Colonic mucosa (tissue), 4 donors: ENCODE measurements at places on chromosomes 7 and 10. TPM values are rescaled to one million over a fixed set of nuclear protein-coding genes. Genes with fewer than 3 reads are reported as not detected.

WIPF3 gene
- total RNA-seq = 1.6 TPM

DGKB gene
- 0.61 TPM for total RNA-seq

ADAP1 gene
- total RNA-seq = 107 TPM

BICC1 gene
- total RNA-seq = 1.3 TPM

PNLIPRP2 gene
- 9.1 TPM for total RNA-seq

ARHGAP22 gene
- 1.6 TPM for total RNA-seq

STAMBPL1 gene
- total RNA-seq = 20.4 TPM

MYO3A gene
- 0.37 TPM for total RNA-seq

ACHE gene
- 11.7 TPM for total RNA-seq

OR6V1 gene
- not detected for total RNA-seq

CNTNAP2 gene
- 4.4 TPM for total RNA-seq

TCF7L2 gene
- 98.9 TPM for total RNA-seq

IFIT1B gene
- not detected for total RNA-seq

- no peak for DNase-seq
Observed at GRCh38 chr7:129769866-129770808, 158.6 kb downstream of the NRF1 start.

DNA sequence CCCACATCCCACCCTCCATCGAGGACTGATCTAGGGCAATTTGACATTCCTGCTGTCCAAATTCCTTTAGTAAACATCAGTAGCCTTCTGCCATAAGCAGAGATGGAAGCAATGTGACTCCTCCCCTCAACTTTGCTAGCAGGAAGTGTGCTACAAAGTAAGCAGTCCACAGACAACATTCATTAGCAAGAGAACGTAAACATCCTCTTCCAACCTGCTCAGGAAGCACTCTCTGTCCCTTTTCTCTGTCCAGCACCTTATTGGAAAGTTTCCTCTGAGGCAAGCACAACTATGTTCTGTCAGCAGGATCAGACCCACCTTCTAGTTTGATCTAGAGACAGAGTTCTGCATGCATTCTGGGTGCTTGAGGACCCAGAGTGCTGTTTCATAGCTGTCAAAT, 48.1 kb upstream of the LRGUK start:
- no peak for DNase-seq

GRCh38 chr7:51070151-51070550, 246.5 kb downstream of the COBL start:
- no peak for DNase-seq

DNA sequence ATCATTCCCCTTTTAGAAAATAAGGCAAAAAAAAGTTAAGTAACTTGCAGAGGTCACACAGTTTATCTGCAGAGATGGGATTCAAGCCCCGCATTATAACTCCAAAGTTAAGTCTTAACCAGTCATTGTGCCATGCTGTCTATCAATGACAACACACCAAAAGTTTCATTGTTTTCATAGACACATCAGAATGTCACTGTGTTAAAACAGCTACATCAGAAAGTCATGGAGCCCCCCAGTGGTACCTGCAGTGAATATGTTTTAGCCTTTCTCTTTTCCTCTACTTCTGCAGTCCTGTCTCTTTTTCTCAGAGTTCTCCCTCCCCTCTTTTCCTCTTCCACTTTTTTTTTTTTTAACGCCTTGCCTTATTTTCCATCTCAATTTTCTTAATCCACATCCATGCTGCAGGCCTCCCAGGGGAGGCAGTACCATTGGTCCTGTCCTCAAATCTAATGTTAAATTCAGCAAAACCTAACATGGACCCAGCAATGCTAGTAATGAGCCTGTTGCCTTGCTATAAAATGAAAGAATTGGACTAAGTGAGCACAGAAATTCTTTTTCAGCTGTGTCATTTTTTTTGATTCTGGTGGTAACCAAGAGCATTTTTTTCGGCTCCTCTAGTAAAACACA, 3.8 kb upstream of the NRCAM start:
- no peak for DNase-seq

GRCh38 chr7:158973440-158973839, 117.1 kb downstream of the DYNC2I1 start:
- DNase-seq = no peak

- no peak for DNase-seq
Observed at GRCh38 chr7:122628651-122629411, 70.1 kb downstream of the RNF133 start.

GRCh38 chr7:26531926-26532325, 240.3 kb downstream of the SNX10 start:
- no peak for DNase-seq

GRCh38 chr7:17598846-17599245, 300.4 kb downstream of the AHR start:
- no peak for DNase-seq

GRCh38 chr7:129212126-129212525, 12.7 kb upstream of the AHCYL2 start:
- DNase-seq = no peak

GRCh38 chr7:88396295-88396947, 89.7 kb upstream of the STEAP4 start:
- DNase-seq = no peak

DNA sequence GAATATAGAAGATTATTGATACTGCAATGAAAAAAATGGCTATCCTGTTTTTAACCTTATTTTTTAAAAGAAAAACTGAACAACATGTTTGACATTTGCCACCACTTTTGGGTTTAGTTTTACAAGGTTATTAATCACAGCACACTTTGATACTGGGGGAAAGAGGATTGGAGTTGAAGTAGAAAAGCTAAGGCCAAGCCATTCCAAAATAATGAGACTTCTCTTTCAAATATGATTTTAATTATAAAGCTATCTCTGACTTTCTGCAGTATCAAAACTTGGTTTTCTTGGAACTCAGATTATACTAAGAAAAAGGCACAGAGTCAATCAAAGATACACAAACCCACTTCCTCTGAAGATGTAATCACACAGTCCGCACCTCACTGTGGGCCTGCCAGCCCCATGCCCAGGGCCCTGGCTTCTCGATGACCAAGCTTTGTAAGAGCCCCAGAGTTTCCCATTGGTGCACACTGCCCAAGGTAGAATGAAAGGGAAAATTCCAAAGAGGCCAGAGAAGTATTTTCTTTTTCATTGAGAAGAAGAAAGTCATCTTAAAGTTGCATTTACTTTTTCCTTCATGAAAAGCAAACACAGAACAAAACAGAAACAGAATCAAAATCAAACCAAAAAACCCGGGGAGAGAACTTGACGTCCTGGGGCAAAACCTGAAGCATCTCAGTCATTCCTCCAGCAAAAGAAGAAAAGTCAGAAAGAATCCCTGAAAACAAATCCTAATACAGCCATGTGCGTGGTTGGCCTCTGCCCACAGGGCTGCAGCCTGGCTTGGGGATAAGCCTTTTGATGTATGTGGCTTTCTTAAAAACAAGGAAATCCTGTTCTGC, 187.7 kb upstream of the KLF6 start:
- no peak for DNase-seq

- DNase-seq = no peak
Observed at GRCh38 chr10:116674901-116675423, 54.2 kb downstream of the PNLIPRP2 start.

GRCh38 chr10:32408690-32409089, 37.2 kb upstream of the CCDC7 start:
- no peak for DNase-seq

- no peak for DNase-seq
Observed at GRCh38 chr10:93417921-93418320, 64.2 kb downstream of the MYOF start.

DNA sequence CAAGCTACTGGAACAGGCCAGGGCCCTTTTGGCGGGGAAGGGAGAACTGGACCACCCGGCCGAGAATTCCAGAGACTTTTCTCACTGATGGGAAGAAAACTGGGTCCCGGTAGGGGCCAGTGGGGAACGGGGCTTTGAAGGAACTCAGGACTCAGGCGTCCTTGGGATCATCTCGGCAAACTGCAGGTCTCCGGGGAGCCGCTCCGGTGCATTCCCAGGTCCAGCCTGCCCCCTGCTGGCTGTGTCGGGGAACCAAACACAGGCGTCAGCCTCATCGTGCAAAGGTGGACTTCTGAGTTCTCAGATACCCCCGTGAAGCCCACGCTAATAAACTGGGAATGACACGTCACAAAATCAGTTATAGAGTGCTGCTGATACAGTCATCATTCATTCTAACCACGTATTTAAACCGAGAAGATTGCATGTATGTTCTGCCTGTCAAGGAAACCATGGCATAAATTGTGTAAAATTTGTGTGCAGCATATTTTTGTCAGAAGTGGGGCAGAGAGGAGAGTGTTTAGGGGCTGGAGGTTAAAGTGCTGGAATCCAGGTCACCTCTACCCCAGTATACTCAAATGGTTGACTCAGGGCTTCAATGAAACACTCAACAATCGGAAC, 76.1 kb upstream of the CPXM2 start:
- peak; percentile 71 for DNase-seq

- DNase-seq = no peak
Observed at GRCh38 chr10:117539361-117539773, 3.2 kb upstream of the EMX2 start.

GRCh38 chr7:23012908-23013714, 819 bp downstream of the HYCC1 start:
- DNase-seq = peak; percentile 29

GRCh38 chr10:9066152-9066551, 1011.7 kb downstream of the GATA3 start:
- no peak for DNase-seq

DNA sequence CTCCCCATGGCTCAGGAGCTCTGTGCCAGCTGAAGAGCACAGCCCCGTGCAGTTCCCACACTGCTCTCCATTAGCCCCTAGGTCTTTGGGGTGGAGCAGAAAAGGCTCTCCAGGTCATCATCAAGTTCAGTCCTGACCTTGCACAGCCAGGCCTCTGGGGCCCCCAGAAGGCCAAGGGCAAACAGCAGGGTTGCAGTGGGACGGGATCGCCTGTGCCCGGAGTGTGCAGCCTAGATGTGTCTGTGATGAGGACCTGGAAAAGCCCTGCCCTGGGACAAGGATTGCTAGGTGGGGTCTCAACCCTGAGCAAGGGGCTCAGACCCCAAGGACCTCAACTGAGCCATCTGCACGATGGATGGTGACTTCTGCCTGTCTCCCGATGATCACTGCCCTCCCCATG, 549 bp downstream of the INMT start:
- no peak for DNase-seq

- DNase-seq = no peak
Observed at GRCh38 chr7:11548532-11548931, 283.5 kb downstream of the THSD7A start.

DNA sequence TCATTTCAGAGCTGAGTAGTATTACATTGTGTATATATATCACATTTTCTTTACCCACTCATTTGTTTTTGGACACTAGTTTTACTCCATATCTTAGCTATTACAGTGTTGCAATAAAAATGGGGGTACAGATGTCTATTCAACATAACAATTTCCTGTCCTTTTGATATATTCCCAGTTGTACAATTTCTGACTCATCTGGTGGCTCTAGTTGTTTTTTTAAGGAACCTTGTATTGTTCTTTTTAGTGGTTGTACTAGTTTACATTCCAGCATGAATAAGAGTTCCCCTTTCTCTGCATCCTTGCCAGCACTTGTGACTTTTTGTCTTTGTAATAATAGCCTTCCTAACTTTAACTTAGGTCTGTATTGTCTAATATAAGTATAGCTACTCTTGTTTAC, 739.9 kb downstream of the XPNPEP1 start:
- no peak for DNase-seq

GRCh38 chr7:50558294-50559053, 6.7 kb downstream of the DDC start:
- DNase-seq = no peak

GRCh38 chr7:78673272-78673671, 780.2 kb downstream of the MAGI2 start:
- DNase-seq = no peak

DNA sequence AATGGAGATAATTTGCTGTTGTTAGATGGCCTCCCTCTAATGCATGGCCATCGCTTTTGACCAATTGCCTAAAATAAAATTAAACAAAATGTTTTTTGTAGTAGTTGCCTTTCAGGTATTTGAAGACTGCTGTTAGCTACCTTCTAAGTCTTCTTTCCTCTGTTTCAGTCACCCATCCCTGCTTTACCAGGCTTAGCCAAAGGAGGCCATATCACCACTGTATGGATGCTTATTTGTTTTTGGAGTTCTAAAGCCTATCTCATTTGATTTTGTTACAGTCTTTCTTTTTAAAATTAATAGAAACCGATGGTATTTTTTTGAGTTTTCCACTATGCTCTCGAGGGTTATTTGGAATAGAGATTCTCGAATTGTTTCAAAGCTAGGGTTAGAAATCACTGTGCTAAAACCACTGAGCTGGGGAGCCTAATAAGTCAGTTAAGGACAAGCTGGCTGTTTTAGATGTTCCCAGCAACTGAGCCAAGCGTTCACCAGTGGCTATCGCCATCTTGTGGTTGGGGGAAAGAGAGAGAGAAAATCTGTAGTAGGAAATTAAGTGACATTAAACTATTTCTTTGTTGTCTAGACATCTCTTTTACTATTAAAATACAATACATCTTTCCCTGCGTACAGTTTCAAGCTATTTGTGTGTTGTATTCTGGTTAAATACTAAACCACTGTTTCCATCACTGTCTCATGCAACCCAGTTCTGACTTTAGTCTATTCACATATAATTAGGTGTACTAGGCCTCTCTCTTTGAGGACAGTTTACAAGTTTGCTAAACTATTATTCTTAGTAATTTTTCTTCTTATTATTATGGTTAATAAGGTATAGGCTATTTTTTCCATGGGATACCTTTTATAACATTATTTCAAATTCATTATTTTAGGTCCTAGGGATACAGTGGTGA, 52.2 kb downstream of the GPR158 start:
- peak; percentile 32 for DNase-seq

DNA sequence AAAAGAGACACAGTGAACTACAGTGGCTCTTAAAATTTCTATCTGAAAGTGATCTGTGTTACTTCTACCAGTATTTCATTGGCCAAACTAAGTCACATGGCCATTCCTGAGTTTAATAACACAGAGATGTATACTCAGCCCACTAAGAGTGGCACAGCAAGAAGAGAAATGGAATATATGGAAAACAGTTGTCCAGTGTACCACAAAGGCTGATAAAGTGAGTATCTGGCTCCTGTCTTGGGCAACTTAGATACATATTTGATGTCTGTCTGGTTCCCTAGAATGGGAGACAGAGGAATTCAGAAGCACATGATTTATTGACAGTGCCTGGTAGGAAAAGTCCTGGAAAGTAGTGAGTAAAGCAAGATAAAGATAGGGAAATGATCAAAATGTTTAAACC, 10.1 kb upstream of the PON1 start:
- DNase-seq = no peak

- no peak for DNase-seq
Observed at GRCh38 chr10:24873281-24873683, 79.1 kb downstream of the PRTFDC1 start.

GRCh38 chr7:113140956-113141355, 22.6 kb upstream of the SMIM30 start:
- DNase-seq = no peak

GRCh38 chr7:16646472-16647072, 591 bp downstream of the BZW2 start:
- peak; percentile 60 for DNase-seq
